ENCODE measurements at places on chromosomes 7 and 10. TPM values are rescaled to one million over a fixed set of nuclear protein-coding genes. Genes with fewer than 3 reads are reported as not detected.

The ITIH2 gene
- not detected for total RNA-seq

The HABP2 gene
- not detected for total RNA-seq

The WNT2 gene
- not detected for total RNA-seq

The CALN1 gene
- total RNA-seq = 0.89 TPM

The FAM25A gene
- total RNA-seq = not detected

The ANXA8L1 gene
- total RNA-seq = not detected

The MSS51 gene
- total RNA-seq = 0.39 TPM

The SORBS1 gene
- 0.77 TPM for total RNA-seq
